ENCODE measurements at places on chromosomes 5 and 9.

DNA sequence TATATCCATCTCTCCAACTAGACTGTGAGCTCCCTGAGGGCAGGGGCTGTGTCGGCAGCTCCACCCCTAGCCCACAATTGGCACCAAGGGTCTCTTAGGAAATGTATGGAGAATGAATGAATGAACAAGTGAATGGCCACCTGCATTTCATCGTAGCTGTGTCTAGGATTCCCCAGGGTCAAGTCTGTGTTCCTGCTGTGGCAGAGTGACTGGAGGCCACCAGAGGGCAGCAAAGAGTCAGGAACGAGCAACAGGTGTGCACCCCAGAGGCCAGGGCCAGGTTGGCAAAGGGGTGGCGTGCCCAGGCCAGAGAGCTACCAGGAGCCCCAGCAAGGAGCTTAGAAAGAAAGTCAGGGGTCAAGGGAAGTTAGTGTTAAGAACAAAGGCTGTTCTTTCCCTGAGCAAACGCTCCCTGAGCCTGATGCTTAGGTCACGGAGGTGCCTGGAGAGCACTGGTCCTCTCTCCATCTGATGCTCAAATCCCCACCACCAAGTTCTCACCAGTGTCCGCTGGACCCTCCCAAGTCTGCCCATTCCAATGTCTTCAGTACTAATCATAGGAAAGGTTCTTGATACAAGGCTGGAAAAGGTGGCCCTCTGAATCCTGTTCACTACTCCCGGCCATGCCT lies 160.7 kb downstream of the PAX5 start:
- DNase-seq, result peak; percentile 38

- DNase-seq, result no peak
Measured at GRCh38 chr5:6464441-6464840, 15.8 kb downstream of the UBE2QL1 start.

GRCh38 chr9:36423206-36423605 lies 23.1 kb upstream of the RNF38 start:
- no peak for DNase-seq

DNA sequence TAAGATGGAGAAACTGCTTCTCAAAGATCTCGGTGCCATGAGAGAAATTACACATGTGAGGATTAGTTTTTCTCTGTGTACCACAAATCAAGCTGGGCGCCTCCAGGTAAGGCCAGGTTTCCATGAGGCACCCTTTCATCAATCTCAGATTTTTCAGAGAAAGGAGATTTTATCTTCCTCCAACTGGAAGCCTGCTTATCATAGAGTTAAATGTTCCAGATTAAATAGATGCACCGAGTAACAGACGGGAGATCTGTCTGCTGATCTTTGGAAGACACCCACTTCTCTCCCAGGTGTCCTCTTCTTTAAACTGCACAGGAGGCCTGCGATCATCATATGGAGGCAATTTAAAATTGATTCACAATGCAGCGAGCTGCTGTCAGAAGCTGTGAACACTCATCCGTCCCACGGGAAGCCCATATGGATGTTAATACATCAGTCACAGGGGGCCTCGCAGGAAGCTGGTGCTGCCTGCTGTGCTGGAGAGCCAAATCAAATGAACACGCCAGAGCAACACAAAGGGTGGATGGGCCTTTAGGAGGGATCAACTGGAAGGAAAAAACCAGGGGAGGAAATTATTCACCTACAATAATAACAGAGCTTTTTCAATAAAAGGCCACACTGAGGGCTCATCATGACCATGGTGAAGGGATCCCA lies 93.3 kb downstream of the TLE1 start:
- DNase-seq, result no peak

GRCh38 chr5:58240322-58240721 lies 219.6 kb downstream of the PLK2 start:
- DNase-seq, result no peak
